ENCODE measurements at places on chromosomes 11 and 22.
A peak's percentile ranks its signal among the peaks of the same experiment; 100 is the strongest.

DNA sequence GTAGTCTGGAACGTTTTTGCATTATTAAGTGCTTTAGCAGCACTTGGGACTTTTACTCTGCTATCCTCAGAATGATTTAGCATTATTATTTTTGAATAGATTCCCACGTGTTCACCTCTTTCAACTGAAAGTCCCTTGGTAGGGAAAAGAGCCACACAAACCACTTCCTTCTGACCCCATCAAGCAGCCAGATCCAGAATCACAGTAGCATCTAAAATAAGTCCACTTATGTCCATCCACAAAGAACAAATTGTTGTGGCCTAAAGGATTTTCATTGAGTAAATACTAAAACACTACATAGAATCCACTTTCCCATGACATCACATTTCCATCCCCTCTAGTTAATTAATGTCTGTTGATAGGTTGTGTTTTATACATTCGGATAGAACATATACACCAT, 381.7 kb downstream of the AASDHPPT start:
- no peak for DNase-seq

DNA sequence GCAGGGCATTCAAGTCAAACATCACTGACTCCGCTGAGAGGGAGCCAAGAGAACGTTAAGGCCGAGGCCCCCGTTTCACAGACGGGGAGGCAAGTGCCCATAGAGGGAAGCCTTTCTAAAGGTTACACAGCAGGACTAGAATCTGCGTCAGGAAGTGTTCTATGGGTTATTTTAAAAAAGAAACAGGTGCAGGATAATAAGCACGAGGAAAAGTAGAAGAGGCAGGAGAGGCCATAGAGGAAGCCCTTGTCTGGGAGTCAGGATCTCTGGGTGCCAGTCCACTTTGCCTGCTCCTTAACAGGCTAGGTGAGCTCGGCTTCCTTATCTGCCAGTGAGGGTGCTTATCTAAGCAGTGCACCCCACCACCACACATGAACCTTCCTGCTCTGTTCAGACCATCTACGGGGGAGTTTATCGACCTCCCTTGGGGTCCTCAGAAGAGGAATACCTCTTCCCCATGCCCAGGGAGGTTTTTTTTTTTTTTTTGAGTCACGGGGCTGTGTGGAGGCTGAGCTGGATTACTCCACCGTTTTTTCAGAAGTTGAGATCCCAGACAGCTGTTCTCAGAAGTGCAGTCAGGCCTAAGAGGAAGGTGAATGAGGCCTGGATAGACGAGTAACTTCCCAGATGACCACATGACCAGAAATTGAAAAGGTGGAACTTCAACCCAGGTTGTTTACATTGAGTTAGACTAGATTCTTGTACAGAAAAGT, 1.2 kb upstream of the FCHSD2 start:
- DNase-seq: no peak

DNA sequence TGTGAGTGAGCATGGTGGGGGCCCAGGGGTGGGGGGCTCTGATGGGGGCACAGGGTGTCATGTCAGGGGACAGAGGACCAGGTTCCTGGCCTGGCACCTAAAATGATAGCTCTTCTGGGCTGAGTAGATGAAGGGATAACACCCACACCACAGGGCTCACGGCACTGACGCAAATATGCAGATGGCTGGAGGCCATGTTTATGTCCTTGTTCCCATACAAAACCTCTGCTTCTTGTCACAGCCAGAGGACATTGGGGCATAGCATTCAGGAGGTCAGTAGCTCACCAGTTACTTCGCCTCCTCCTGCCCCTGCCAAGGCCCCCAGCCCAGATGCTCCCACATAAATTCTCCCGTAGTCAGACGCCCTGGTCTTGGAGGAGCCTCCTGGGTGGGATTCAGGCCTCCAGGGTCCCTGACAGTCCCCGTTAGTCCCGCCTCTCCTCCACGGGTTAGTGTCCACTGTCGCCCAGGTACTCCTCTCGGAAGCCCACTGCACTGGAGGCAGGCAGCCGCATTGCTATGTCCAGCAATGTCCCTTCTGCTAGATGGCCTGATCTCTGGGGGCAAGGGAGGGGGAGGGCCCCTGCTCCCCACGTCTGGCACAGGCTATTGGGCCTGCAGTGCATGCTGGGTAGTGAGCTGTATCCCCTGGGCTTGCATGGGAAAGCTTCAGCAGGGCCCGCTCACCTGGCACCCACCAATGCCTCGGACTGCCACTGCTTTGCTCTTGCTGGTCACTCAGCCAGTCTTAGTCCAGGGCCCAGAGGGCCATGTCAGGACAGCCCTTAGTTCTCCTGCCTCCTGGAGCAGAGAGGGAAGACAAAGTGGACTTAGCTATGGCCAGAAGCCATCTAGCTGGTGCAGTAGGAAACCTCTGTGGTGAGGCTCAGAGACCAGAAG, 75.6 kb upstream of the MYOD1 start:
- DNase-seq: no peak

DNA sequence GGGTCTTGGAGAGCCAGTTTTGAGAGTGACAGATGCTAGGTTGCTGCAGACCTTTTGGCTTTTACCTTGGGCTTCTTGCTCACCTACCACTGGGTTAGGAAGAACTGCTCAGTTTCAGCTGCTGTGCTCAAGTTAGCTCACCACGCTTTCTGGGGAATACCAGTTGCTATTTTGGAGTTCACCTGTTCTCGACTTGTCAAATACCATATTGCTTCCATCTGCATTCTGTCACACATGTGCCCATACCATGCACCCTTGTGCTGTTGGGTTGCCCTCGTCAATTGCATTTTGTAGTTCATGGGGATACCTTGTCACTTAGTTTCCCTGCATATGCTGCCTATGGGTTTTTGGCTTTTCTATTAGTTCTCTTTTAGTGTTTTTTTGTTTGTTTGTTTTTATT, 23.0 kb upstream of the BARX2 start:
- DNase-seq: no peak

DNA sequence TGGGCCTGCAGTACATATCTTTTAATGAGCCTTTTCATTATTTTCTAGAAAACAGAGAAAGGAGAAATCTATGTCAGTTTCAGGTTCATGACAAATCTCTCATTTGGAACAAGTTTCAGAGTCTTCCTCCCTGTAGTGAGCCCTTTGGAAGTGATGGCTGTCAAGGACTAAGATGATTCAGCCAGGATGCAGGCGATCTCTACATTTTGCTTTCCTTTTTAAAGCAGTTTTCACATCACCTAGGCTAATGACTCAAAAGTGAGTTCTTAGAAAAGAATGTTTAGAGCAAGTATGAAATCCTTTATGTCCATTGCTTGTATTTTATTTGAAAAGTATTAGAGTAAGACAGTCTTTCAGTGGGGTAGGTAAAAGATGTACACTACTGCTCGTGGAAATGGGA, 130.1 kb downstream of the TRPC6 start:
- DNase-seq: no peak

- no peak for DNase-seq
These were observed 32.1 kb downstream of the EHF start for GRCh38 chr11:34653031-34653430.

DNA sequence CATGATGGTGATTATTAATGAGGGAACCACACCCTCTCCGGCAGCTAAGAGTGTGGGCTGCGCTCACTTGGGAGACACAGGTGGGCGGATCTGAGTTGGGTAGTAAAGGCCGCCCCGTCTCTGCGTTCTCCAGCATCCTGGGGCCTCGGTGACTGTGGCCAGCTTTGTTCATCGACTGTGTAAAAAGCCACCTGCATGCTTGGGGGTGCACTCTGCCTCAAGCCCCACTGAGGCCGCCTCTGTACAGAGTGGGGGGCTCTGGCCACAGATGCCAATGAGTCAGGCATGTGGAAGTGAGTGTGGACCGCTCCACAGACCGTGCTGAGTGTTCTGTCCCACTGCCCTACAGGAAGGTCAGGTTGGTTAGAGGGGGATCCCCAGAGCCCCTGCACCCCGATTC, 192.7 kb downstream of the SHANK2 start:
- DNase-seq: no peak

DNA sequence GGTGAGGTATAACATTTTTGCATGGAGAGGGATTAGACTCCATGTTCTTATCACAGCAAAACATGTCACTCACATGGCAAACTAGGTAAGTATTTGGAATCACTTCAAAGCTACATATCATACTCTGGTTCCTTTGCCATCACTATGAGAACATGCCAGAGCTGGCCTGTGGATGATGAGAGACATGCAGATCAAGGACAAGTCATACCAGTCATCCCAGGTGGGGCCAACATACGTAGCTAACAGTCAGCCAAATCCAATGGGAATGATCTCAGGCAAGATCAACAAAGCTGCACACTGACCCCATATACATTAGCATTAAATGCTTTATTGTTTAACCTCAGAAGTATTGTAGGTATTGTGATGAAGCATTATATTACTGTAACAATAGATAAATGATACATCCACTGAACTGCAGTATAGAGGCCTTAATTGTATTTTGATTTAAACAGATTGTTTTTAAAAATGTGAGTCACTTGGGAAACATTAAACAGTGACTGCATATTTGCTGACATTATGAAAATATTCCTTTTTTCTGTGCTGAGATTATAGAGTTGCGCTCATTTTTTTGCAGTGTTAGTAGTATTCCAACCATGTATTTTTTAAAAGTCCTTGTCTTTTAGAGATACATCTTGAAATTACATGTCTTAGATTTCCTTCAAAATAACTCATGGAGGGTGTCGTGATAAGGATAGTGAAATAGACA, 37.3 kb upstream of the ARL14EP start:
- no peak for DNase-seq

- no peak for DNase-seq
These were observed 45.2 kb downstream of the PLAAT5 start for GRCh38 chr11:63445720-63446119.

- peak; percentile 78 for DNase-seq
These were observed 564 bp downstream of the THAP12 start for GRCh38 chr11:76380159-76380976.

DNA sequence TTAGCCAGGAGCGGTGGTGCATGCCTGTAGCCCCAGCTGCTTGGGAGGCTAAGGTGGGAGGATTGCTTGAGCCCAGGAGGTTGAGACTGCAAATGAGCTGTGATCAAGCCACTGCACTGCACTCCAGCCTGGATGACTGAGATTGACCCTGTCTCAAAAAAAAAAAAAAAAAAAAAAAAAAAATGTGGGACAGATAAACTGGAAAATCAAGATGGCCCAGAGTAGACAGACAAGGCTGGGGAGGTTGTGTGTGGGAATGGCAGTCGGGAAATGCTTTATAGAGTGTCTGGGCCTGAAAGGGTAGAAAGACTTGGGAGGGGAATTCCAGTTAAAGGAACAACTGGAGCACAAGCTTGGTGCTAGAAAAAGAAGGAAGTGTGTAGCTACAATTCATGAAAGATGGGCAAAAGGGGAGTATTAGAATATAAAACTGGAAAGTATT, 18.2 kb upstream of the WDR74 start:
- DNase-seq: no peak

DNA sequence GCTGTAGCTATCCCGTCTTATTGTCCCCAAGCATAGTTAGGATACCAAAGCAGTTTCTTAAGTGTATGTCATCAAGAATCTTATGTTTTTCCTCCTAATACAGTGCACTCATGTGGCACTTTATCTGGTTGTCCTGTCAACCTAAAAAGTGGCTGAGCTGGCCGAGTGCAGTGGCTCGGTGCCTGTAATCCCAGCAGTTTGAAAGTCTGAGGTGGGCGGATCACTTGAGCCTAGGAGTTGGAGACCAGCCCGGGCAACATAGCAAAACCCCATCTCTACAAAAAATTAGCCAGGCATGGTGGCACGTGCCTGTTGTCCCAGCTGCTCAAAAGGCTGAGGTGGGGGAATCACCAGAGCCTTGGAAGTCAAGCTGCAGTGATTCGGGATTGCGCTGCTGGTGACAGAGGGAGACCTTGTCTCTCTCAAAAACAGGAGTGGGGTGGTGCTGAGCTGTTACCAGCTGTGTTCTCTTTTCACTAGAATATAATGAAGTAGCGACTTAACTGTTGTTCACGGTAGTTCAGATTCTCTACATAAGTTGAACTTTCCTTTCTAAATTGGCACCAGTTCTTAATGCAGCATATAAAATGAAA, 48.1 kb downstream of the EP300 start:
- DNase-seq: no peak

GRCh38 chr22:43319661-43320486, 23.3 kb downstream of the SCUBE1 start:
- no peak for DNase-seq

- DNase-seq: no peak
These were observed 11.3 kb upstream of the MS4A7 start for GRCh38 chr11:60367009-60367408.

DNA sequence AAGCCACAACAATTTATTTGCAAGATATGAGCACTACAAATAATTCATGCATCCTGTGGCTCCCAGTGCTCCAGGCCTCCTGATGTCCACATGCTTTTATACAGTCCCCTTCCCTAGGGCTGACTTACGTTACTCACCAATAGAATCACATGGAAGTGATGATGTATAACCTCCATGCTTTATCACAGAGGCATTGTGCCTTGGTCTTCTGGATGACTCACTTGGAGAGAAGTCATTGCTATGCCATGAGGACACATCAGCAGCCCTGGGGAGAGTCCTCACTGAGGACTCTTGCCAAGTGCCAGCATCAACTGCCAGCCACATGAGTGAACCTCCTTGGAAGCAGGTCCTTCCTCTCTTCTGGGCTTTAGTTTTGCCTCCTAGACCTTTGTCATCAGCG, 22.0 kb upstream of the IGSF9B start:
- DNase-seq: no peak

GRCh38 chr11:13064593-13064992, 55.5 kb downstream of the RASSF10 start:
- no peak for DNase-seq

GRCh38 chr11:36684840-36685801, 87.1 kb upstream of the RAG2 start:
- DNase-seq: no peak

DNA sequence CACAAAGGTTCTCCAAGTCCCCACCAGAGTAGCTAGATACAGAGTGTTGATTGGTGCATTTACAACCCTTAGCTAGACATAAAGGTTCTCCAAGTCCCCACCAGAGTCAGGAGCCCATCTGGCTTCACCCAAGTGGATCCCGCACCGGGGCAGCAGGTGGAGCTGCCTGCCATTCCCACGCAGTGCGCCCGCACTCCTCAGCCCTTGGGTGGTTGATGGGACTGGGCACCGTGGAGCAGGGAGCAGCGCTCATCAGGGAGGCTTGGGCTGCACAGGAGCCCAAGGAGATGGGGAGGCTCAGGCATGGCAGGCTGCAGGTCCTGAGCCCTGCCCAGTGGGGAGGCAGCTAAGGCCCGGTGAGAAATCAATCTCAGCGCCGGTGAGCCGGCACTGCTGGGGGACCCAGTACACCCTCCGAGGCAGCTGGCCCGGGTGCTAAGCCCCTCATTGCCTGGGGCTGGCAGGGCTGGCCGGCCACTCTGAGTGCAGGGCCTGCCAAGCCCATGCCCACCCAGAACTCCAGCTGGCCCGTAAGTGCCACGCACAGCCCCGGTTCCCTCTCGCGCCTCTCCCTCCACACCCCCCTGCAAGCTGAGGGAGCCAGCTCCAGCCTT, 404.1 kb downstream of the METTL15 start:
- no peak for DNase-seq

- no peak for DNase-seq
These were observed 390.6 kb downstream of the AASDHPPT start for GRCh38 chr11:106468086-106468485.

DNA sequence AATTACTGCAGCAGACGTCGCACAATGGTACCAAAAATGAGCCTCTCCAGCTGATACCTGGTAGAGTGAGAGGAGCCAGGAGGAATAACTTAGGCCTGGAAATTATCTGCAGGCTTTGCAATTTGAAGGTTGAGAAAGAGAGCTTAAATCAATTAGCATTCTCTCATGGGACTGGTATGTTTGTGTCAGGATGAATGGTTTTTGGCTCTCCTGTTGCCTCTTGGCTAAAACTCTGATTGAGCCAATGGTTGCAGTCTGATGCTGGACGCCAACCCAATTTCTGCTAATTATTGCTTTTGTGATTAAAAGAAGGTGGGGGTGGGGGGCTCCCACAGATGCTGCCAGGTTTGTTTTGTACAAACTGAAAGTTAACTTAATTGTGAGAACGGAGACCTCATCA, 12.5 kb upstream of the NELL1 start:
- no peak for DNase-seq
